ENCODE measurements at places on chromosomes 3 and 15.

DNA sequence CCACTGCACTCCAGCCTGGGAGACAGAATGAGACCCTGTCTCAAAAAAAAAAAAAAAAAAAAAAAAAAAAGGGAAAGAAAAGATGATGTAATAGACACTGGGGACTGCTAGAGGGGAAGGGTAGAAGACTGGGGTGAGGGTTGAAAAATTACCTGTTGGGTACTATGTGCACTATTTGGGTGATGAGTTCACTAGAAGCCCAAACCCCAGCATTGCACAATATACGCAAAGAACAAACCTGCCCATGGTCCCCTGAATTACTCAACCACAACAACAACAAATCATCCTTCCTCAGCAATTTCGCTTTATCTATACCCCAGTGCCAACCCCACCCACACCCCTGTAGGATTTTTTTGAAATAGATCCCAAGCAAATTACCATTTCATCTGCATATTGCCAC lies 13.5 kb downstream of the NIPA1 start:
- no peak for DNase-seq

- no peak for DNase-seq
Observed at GRCh38 chr3:116663161-116664110, 46.1 kb upstream of the TUSC7 start.

- no peak for DNase-seq
Observed at GRCh38 chr3:8882171-8882593, 81.1 kb downstream of the RAD18 start.

GRCh38 chr3:143382816-143383215 lies 263.2 kb downstream of the CHST2 start:
- no peak for DNase-seq

GRCh38 chr15:64237677-64238076 lies 74.9 kb upstream of the PPIB start:
- no peak for DNase-seq

DNA sequence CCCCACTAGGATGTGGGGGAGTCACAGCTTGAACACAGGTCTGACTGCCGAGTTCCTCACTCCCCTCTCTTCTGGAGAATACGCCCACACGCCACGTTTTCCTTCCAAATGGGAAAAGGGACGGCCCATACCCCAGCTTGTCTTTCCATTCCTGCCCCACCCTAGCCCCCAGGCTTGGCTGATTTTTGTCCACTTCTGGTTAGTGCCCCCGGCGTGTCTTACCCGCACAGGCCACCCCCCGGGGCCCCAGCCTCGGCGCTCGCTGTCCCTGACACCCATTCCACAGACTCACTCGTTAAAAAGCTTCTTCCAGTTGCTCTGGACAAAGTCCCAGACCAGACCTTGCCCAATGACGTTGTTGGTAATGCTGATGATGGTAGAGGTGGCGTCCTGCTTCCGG lies 14.5 kb downstream of the MESP2 start:
- no peak for DNase-seq

GRCh38 chr15:92596623-92597022 lies 59.0 kb downstream of the FAM174B start:
- DNase-seq = no peak

GRCh38 chr3:142726017-142726416 lies 2.2 kb downstream of the TRPC1 start:
- no peak for DNase-seq

DNA sequence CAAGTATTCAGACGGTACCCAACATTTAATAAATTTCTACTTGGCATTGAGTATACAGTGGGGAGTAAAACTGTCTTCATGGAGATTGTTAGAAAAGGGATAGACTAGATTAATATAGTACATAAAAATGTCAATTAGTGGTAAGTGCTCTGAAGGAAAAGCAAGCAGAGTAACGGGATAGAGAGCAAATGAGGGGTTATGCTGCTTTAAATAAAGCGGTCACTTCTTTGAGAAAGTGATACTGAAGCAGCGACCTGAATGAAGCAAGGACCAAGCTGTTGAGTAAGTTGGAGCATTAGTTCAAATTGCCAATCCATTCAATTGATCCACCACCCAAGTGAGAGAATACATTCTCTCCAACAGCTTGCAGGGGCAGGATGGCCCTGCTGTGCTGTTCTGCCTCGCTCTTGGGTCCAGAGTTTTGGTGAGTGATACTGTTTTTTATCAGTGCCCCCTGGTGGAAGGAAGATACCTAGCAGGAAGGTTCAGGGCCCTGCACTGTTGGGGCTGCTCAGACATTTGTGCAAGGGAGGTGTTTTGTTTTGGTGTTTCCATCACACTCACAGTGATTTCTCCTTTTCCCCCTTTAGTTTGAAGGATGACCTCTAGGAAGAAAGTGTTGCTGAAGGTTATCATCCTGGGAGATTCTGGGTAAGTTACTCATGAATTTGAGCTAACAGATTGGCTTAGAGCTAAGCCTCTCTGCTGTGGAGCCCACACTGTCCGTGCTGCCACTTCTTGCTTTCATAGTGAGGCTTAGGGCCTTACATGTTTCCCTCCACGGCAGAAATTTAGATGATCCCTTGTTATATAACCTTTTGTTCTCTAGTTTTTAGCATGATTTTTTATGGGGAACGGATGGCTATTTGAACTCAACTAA lies 69.0 kb downstream of the RAB7A start:
- peak; percentile 72 for DNase-seq

- DNase-seq = peak; percentile 2
Observed at GRCh38 chr3:46674031-46674845, 19.2 kb downstream of the ALS2CL start.

DNA sequence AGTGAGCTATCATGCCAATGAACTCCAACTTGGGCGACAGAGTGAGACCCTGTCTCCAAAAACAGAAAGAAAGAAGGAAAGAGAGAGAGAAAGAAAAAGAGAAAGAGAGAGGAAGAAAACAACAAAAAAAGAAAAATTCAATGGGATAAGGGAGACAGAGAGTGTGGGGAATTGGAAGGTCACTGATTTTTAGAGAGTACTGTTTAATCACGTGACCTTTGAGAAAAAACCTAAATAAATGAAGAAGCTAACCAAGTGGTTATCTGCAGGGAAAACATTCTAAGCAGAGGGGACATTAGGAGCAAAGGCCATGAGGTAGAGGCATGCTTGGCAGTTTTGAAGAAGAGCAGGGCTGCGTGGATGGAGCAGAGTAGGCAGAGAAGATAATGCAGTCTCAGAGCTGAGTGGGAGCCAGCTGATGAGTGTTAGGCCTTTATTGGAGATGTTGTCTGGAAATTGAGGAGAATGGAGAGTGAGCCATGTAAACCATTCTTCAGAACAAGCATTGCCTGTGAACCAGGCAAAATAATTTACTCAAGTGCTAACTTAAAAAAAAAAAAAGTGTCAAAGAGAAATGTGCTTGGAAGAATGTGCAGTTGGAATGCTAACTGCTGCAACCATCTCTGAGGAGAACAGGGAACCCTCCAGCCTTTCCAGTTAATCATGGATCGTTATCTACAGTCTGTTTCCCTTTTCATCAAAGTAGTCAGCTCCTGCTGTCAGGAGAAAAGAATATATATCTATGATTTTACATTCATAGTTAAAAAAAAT lies 377.3 kb upstream of the SEMA6D start:
- DNase-seq = no peak

DNA sequence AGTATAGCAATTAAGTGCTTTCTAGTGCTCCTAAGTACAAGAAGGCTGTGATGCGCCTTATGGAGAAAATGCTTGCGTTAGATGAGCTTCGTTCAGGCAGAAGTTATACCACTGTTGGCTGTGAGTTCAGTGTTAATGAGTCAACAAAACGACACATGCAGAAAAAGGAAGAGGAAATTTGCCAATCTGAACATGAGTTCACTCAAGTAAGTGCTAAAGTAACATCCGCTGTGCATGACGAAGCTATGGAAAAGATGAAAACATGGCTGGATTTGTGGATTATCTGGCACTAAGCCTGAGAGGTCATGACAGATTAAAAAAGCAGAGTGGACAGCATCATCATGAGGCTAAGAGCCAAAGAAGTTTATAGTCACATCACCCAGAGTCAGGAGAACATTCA lies 36.9 kb downstream of the SH3BP5 start:
- no peak for DNase-seq

GRCh38 chr3:156781310-156782230 lies 44.6 kb upstream of the LEKR1 start:
- DNase-seq = no peak

DNA sequence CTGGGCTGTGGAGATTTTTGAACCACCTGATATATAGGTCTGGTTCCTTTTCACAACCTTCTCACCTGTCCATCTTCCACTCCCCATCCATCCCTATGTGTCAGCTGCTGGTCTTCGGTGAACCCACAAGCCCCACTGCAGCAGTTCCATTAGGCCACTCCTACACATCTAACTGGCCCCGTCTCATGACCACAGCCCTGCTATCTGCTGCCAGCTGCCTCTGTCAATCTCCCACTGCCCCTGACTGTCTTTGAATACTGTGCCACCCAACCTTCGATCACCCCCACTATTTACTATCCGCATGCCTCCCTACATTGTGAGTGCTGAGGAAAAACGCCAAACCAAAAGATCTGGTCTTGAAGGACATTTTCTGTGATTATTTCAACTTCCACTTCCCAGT lies 795.4 kb downstream of the IGSF11 start:
- DNase-seq = no peak

GRCh38 chr3:171743327-171744157 lies 66.7 kb downstream of the PLD1 start:
- no peak for DNase-seq

DNA sequence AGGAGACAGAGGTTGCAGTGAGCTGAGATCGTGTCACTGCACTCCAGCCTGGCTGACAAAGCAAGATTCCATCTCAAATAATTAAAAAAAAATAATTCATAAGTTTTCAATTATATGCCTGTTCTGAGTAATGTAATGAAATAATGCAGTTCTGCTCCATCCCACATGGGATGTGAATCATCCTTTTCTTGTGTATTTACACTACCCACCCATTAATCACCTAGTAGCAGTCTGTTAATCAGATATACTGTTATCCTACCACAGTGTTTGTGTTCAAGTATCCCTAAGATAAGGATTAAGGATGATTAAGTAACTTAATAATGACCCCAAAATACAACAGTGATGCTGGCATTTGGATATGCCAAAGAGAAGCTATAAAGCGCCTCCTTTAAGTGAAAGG lies 38.8 kb downstream of the PIGB start:
- DNase-seq = no peak

DNA sequence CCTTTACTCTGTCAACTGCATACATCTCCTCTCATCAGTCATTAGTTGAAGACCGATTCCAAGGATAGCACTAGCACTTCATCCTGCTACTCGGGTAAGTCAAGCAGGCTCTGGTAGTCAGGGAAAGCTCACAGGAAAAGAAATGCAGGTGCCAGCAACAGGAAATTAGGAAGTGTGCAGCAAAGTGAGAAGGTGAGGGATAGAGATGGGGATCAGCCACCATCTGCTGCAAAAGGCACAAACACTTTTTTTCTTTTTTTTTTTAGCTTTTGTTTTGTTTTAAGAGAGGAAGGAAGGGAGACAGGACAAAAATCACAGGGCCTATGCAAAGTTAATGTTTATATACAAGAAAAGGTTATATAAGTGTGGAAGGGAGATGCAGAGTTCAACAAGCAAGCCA lies 9.0 kb upstream of the BTLA start:
- no peak for DNase-seq

DNA sequence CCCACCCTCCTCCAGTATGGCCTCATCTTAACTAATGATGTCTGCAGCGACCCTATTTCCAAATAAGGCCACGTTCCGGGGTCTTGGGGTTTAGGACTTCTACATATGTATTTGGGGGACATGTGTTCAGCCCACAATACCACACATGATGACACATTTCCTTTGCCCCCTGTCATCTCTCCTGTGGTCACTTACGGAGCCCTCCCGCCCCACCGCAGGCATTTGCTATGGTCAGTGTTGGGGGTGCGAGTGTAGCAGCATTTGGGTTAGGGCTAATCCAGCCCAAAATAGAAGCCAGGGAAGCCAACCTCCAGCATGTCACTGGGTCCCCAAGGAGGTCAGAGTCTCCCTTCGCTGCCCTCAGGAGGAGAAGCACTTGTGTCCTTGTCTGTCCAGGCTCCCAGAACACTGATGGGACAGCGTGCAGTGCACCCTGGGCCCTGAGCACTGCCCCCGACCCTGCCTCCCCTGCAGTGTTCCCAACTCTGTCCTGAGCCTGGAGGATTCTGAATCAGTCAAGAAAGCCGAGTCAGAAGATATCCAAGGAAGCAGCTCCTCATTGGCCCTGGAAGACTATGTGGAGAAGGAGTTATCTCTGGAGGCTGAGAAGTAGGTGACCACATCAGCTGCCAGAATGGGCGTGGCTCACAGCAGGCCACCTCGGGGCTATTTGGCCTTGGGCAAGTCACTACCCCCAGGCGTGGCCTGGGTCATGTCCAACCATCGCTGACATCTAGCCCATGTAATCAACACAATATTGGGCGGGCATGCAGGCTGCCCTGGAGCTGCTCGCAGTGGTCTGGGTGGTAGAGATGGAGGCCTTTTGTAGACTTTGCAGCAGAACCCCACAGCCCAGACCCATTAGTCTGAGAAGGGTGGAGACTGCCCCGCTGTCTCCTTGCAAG lies 46.9 kb upstream of the FGD5 start:
- no peak for DNase-seq

GRCh38 chr3:20288050-20288449 lies 102.0 kb upstream of the SGO1 start:
- DNase-seq = no peak

- no peak for DNase-seq
Observed at GRCh38 chr3:112982710-112983109, 7.8 kb upstream of the CD200R1 start.

DNA sequence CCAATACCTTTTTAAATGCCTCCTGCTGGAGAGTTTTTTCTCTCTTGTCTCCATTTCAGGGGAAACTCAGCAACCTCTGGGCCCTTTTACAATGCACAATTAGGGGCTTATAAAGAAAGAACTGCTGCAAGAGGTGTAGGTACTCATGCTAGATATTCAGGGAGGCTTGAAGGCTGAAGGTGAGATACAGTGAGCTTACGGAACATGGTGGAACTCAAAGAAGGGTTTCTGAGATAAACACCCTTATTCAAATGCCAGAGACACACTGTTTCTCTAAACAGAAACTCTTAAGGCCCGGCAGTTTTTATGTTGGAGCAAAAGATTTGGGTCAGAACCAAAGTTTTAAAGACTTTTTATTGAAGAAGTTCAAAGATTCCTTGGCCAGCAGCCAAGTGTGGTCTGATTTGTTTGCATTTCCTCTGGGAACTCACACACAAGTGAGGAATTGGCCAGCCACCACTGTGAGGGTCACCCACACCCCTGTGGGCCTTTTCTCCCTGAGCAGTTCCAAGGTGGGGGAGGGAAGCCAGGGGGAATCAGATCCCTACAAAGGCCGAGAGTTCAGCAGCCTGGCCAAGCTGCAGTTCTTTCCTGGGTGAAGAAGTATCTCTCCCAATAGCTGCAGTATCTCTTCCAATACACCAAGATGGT lies 47.8 kb downstream of the TNFAIP8L3 start:
- DNase-seq = no peak

- no peak for DNase-seq
Observed at GRCh38 chr15:35674873-35675781, 129.2 kb upstream of the DPH6 start.

DNA sequence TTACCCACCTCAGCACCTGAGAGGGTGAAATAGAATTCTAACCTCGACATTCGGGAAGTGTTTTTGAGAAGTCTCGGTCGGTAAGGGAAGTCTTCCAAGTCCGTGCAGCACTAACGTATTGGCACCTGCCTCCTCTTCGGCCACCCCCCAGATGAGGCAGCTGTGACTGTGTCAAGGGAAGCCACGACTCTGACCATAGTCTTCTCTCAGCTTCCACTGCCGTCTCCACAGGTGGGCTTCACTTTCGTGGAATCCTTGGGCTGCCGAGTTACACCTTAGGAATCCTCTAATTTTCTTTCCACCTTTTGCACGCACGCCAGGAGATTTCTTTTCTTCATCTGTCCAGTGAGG lies 775 bp downstream of the CCNDBP1 start:
- no peak for DNase-seq

Data from BE2C (cell line).